Bronchial smooth muscle cell (primary cell): ENCODE measurements at places on chromosomes 2 and 18. TPM values are rescaled to one million over a fixed set of nuclear protein-coding genes. Genes with fewer than 3 reads are reported as not detected.

The VAMP8 gene
- 2.5 and 4.4 TPM in 2 replicates for total RNA-seq

The DSG2 gene
- 0.17 and 2.2 TPM in 2 replicates for total RNA-seq

The ETAA1 gene
- total RNA-seq, result 10.0 and 15.4 TPM in 2 replicates

The DTNA gene
- 12.6 and 19.1 TPM in 2 replicates for total RNA-seq

The SPOPL gene
- total RNA-seq, result 5.2 and 7.6 TPM in 2 replicates

The AMER3 gene
- under 0.01 TPM in 1 of 2 replicates, not detected in the other for total RNA-seq

The WNT10A gene
- not detected in 2 replicates for total RNA-seq

The ST8SIA5 gene
- total RNA-seq, result 0.16 TPM in 1 of 2 replicates, not detected in the other

The SCG2 gene
- 0.09 and 0.63 TPM in 2 replicates for total RNA-seq

The NPPC gene
- 0.16 TPM in 1 of 2 replicates, not detected in the other for total RNA-seq

The ACKR3 gene
- 0.86 and 3.2 TPM in 2 replicates for total RNA-seq

The STAM2 gene
- total RNA-seq, result 25.8 and 37.1 TPM in 2 replicates

The RBM43 gene
- total RNA-seq, result 7.7 and 11.0 TPM in 2 replicates

The MYO1B gene
- total RNA-seq, result 37.9 and 84.0 TPM in 2 replicates

The SP140 gene
- 0.32 and 0.34 TPM in 2 replicates for total RNA-seq

The SRD5A2 gene
- not detected in 2 replicates for total RNA-seq
